ENCODE measurements at places on chromosomes 5 and 9.

DNA sequence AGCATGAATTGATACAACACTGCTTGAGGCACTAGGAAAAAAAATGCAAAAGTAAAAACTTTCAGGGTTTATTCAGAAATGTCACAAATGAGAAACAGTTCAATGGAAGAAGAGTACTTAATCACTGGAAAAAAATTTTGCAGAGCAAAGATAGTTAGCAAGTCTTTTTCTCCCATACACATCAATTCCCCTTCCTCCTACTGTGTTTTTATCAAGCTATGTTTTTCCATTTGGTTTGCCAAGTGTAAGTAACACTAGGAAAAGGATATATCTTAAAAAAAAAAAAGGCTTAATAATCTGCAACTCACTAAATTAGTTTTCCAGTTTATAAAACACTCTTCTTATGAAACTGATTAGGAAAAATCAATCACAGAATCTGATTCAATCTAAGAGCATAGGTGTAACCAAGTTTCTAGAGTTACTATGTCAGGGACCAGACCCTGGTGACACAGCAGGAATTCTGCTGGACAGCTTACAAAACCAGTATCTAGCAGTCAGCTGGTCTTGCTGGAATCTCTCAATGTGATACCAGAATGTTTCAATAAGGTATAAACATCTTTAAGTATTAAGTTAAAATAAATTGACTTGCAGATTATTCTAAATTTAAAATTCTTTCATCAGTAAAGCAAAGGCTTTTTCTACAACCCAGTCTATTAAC is 34.7 kb downstream of the RNF145 start:
- DNase-seq = no peak

DNA sequence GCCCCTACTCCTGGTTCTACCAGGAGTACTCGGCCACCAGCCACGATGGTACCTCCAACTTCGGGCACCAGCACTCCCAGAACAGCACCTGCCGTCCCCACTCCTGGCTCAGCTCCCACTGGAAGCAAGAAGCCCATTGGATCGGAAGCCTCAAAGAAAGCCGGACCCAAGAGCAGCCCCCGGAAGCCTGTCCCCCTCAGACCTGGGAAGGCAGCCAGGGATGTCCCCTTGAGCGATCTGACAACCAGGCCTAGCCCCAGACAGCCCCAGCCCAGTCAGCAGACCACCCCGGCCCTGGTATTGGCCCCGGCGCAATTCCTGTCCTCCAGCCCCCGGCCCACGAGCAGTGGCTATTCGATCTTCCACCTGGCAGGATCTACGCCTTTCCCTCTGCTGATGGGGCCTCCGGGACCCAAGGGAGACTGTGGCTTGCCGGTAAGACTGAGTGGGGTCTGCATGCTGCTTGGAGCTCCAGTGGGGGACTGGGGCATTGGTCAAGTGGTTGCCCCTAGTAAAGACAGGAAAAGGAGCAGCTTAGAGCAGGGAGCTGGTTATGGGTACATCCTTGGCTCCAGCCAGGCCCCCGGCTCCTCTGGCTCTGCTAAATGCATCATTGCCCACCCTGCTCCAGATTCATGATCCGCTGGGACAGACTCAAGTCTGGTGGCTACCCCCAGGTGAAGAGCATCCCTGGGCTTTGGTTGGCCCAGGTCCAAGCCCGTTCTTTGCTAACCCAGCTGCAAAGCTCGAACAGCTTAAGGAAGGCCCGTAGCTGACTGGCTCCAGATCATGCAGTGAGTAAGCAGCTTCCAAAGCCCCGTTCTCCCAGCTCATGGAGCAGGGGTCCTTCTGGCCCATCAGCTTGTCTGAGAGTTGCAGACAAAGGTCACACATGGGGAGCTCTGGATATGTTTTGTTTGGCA is 14.0 kb downstream of the COL27A1 start:
- DNase-seq = no peak

GRCh38 chr5:180175015-180175431 is 34.0 kb downstream of the RASGEF1C start:
- DNase-seq = no peak

DNA sequence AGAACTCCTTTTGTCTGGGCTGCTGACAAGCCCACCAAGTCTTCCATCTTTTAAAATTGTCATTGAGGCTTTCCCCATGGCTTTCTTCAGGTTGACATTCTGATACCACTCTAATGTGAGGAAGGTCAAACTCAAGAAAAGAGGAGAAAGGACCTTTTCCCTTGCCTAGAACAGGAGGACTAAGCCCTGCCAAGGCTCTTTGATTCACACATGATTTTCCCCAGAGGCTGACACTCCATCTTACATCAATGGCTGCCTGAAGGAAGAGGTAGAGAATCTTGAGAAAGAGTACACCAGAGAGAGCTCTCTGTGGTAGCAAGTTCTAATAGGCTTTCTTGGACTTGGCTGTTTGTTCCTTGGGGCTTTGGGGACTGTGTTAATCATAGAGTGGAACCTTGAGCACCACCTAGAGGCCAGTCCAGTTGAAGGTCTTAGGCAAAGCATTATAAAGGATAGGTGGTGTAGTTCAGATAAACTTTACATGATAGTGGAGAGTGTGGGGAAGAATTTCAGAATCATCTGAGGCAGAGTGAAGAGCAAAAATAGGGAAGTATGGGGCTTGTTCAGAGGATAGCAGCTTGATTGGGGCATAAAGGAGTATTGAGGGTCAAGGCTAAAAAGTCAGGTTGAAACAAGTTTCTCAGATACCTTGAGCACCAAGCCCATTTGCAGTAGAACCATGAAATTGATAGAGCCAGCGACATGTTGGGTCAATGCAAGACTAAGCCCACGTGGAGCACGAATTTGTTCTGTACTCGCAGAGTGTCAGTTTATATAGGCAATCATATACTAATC is 36.7 kb downstream of the NDFIP1 start:
- DNase-seq = peak; percentile 77

DNA sequence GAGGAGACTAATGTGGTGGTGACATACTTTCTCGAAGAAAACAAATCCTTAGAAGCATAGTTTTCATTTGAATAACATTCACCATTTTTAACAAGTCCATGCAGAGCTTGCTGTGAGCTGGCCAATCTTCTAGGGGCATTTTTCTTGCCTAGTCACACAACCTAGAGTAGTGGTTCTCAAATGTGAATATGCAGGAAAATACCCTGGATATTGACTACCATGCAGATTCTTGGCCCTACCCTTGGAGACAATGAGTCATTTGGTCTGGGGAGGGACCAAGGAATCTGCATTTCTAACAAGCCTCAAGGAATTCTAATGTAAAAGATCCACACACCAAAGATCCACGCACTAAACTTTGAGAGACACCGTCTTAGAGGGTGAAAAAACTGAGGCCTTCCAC is 23.5 kb downstream of the GDNF start:
- DNase-seq = no peak

DNA sequence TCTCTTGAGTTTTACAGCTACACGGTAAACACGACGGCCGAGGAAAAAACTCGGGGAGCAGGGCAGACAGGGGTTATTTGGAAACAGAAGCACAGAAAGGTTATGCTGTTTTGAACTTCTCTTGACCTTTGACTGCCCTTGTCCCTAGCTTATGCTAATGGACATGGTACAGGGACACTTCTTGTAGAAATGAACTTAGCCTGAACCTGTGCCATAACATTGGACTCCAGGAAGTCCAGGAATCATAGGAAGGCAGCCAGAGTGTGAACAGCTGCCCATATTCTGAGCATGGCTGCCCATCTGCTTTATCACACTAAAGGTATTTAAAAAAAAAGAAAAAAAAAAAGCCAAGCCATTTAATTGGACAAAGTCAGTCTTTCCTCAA is 46.1 kb downstream of the NR6A1 start:
- no peak for DNase-seq
